ENCODE measurements at places on chromosomes 7 and 10.

- DNase-seq = no peak
These were observed 228.5 kb downstream of the TCERG1L start for GRCh38 chr10:131082991-131083481.

DNA sequence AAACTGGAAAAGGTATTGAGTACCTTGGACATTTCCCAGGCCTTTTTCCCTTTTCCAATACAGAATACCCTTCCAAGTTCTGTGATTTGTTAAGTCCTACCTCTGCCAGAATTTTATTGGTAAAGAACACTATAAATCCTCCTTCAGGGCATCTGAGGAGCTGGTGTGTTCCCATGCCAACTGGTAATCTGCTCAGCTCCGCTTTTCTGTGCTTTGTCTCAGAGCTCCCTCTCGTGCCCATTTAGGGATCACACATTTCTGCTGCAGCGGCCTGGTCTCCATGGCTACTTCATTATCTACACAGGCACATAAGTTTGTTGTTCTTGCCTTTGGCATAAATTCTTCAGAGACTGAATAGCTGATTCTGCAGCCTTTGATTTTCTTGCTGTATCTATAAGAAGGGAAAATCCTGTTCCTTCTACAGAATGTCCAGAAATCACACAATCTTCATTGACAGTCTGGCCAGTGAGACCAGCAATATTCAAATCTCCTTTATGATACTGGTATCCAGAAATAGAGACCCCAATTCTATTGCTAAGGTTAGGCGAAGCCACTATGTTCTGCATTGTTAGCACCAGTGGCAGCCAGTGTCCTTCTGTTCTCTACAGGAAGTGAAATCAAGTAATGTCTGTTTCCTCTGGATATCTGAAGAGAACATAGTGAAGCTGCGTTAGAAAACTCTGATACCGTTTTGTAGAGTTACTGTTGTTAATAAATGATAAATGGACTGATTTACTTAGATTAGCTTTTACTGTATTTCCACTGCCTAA lies 51.9 kb downstream of the DENND11 start:
- DNase-seq = no peak

DNA sequence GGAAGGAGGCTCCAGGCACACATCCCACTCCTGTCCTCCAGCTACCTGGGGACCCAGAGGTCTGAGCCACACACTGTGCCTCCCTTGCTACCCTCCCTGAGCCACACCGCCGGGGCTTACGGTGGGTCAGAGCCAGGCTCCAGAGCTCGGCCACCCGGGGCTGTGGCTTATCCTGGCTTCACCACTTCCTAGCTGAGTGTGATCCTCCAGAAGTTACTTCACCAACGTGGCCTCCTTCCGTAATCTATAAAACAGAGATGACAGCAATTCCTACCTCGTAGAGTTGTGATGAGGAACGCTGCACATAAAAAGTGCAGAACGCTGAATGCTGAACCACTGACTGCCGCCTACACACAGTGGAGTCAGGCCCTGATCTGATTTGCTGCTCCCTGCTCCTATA lies 285.0 kb downstream of the PRPF18 start:
- no peak for DNase-seq

DNA sequence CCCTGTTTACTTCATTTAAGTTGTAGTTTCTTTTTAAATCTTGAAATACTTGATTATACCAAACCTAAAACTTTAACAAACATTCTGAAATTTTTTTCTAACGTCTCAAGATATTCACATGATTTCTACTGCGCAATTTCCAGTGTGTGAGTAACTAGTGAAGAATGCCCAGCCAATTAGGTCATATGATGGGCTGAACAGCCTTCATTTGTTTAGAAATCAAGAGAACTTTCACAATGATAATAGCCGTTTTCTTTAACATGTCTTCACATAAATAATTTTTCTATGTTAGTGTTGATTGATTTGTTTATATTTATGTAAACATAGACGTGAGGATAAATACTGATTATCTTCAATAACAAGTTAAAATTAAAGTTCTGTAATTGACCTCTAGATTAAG lies 21.8 kb downstream of the STAM start:
- DNase-seq = no peak

GRCh38 chr10:26095781-26096180 lies 120.8 kb upstream of the GAD2 start:
- no peak for DNase-seq

- DNase-seq = no peak
These were observed 244.2 kb downstream of the PARD3 start for GRCh38 chr10:34570887-34571286.

DNA sequence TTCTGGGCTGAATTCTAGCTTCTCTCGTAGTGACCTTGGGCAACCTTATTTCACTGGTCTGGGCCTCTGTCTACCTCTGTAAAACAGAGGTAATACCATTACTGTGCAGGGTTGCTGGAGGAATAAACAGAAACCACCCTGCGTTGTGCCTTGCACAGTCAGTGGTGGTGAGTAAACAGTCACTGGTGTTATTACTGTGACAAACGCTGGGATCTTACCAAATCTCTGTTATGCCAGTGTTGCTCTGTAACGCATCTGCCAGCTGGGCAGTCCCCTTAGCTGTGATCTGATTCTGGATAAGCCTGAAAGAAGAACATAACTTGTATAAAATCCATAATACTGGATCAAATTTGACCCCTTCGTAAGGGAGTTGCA lies 49.4 kb downstream of the NOD1 start:
- DNase-seq = no peak

DNA sequence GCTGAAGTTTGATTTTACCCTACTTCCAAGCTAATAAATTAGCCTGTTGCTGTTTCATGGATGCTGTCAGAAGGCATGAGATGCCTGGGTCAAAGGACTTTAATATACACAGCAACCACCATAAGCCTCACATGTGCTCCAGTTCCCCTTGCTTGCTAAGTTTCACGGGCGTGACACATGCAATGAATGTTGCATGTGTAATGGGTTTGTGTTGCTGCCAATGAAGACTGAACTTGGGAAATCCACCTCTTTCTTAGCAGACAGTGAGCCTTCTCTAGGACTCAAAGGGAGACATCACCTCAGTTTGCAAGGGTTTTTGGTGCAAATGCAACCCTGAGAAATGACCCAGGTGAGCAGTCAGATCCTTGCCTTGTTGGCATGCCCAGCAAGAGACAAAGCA lies 505.5 kb upstream of the PODXL start:
- no peak for DNase-seq

DNA sequence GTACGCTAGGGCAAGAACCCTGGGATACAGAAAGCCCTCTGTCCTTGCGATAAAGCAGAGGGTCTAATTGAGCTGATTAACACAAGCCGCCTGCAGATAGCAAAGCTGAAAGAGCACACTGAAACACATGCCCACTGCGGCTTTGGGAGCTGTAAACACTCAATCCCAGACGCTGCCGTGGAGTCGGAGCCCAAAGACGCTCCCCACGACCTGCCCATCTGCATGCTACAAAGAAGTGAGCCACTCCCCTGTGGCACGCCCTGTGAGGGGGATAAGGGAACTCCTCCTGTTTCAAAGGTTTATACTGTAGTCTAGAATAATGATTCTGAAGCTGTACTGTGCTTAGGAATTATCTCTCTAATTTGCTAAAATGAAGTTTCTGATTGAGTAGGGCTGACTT lies 985.6 kb upstream of the GHITM start:
- no peak for DNase-seq

- no peak for DNase-seq
These were observed 179.4 kb upstream of the PRR15 start for GRCh38 chr7:29384277-29384676.

DNA sequence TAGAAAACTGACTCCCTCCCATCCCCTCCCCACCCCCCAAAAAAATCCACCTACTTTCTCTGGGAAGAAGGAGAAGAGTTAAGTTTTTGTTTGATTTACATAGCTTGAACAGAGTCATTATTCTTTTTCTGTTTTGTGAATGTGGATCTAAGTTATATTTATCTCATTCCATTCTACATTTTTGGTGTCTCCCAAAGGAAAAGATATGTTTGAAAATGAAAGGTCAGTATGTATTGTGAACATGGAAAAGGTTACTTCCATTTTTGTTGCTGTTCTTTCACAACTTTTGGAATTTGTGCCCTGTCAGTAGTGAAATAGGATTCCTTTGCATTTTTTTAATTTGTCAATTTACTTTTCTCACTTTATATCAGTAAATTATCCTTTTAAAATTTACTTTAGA lies 547.9 kb downstream of the SUGCT start:
- DNase-seq = no peak

GRCh38 chr10:14009371-14010100 lies 321.2 kb downstream of the FRMD4A start:
- DNase-seq = peak; percentile 76

GRCh38 chr7:108038986-108039385 lies 36.0 kb upstream of the LAMB1 start:
- DNase-seq = no peak

DNA sequence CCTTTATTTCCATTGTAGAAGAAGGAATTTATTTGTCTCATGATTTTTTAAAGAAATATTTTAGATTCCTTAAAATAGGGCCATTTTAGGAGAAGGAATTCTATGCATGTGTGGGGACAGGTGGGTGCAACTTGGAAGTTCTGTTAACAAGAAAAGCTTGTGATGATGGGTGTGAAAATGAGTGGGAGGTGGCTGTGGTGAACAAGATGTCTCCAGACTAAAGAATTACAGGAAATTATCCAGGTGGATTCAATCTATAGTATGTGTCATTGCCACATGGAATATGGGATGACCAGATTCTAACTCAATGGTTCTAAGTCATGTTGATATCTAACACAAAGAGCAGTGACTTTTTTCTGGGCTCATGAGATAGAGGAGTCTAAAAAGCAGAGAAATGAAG lies 229.6 kb upstream of the IGFBP3 start:
- no peak for DNase-seq

- peak; percentile 11 for DNase-seq
These were observed 22.2 kb downstream of the CDHR3 start for GRCh38 chr7:105985229-105985628.

- no peak for DNase-seq
These were observed 257.3 kb downstream of the TSPAN12 start for GRCh38 chr7:120600607-120601006.

- no peak for DNase-seq
These were observed 82.8 kb downstream of the GPR158 start for GRCh38 chr10:25257646-25258045.

DNA sequence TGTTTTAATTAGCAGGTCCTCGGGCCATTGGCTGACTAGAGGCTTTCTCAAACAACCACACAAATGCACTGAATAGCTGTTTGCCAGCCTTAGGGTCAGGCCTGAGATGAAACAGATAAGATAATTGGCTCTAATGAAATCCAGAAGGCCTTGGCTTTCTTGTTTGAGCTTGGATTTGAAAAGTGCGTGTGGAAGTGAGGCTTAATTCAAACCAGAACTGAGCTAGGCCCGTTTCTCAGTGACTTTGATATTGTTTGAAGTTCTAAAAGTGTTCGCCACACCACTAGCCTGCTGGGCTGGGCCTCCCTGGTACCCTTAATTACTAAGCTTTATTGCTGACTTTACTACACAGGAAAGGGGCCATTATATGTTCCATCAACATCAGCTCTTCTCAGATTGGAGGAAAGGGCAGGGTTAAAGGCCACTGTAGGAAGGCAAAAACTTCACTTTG lies 270.6 kb downstream of the TWIST1 start:
- no peak for DNase-seq

- peak; percentile 90 for DNase-seq
These were observed 66.7 kb upstream of the PITRM1 start for GRCh38 chr10:3239066-3239919.

DNA sequence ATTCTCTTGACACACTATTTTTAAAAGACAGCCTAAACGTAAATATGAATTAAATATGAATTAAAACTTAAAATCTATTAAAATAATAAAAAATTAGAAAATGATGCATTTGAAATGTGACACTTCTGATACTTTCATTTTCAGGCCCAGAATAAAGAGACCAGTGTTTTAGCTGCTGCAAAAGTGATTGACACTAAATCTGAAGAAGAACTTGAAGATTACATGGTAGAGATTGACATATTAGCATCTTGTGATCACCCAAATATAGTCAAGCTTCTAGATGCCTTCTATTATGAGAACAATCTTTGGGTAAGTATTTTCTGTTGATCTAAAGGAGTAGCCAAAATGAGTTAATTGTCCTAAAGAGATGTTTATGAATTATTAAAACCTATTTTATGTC lies 23.6 kb downstream of the SLK start:
- DNase-seq = no peak

DNA sequence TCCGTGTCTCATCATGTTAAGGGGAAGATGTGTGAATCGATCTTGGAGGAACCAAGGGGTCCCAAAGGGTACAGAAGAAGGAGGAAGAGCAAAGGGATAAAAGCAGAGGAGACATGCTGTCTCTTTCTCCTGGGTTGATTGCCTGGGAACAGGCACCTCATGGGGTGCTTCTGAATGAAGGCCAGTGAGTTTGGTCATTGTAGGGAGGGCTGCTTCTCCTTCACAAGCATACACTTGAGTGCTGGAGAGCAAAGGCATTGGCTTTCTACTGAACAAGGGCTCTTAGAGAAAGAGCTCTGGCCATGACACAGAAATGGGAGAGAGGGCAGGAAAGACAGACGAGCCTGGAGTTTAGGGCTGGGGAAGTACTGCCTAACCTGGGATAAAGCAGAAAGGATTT lies 146.7 kb upstream of the NPY start:
- DNase-seq = no peak

- no peak for DNase-seq
These were observed 67.8 kb downstream of the SLC13A1 start for GRCh38 chr7:123131961-123132360.

DNA sequence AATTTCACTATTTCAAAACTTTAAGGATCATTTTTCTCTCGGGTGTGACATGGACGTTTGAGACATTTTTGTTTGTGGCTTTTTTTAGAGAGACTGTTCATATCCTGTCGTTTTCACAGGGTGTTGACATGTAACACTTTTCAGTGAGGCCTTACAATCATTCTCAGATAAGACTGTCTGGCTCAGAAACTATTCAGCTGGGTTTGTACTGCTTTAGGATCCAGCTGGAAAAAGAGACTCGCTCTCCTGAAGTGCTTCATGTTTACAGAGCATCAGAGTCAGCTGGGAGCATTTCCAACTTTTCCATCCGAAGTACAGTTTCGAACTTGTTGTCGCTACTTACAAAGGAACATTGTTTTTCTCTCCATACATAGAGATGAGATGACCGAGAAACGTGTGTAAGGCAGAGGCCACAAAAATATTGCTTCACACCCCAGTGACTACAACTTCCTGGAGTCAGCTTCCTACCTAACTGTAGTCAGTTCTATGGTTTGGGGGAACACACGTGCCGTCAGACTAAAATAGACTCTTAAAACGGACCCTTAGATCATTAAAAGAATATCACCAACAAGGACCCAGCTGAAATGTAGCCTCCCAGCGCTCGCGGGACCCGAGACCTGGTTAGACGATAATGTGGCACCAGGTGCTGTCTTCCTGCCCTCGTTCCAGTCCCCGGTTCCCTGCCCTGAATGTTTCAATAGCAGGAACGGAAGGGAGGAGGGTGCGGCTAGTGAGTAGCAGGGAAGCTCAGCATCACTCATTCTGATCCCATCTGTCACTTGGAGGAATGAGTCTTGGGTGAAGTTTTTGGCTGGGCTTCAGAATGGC lies 78.0 kb downstream of the MKI67 start:
- DNase-seq = no peak

All from activated CD8-positive, alpha-beta memory T cell treated with anti-CD3 and anti-CD28 coated beads for 24 hours (primary cell).